ENCODE measurements at places on chromosomes 4 and X.

GRCh38 chr4:6426571-6427438 is 45.6 kb downstream of the PPP2R2C start:
- DNase-seq: no peak

DNA sequence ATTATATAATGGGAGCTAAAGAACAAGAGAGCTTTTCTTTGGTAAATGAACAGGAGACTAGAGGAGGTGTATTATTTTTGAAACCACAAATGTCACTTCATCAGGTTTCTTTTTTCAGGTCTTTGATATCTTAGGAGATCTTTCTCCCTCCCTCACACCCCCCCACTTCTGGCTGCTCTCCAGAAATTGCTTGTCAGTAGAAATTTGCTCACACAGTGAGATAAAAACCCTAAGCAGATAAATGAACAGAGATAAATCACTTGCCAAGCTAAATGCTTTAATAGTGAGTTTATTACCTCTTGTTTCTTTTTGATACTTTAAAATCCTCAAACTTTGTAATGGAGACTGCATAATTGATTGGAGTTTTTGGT is 421.2 kb upstream of the TENM3 start:
- DNase-seq: no peak

- DNase-seq: no peak
Observed at GRCh38 chr4:188728359-188728758, 589.1 kb downstream of the TRIML1 start.

- no peak for DNase-seq
Observed at GRCh38 chr4:138492176-138492575, 250.0 kb upstream of the SLC7A11 start.

GRCh38 chr4:35175487-35175886 is 1068.8 kb downstream of the ARAP2 start:
- DNase-seq: no peak

DNA sequence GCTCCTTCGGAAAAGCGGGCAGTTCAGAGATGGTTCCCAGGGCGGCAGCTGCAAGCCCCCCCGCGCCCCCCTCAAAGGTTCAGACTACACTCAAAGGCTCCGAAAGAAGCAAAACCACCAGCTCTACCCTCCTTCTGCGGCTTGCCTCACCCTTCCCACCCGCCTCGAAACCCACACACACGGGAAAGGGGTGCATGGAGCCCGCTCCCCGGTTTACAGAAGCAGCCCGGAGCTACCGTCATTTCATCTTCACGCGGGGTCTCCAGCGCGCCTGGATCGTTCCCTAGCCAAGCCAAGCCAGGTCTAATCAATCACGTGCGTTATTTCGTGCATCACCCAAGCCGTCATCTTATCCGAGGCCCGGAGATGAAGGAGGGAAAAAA is 1.2 kb downstream of the NLGN4X start:
- DNase-seq: no peak
